ENCODE measurements at places on chromosomes 2 and 18.

DNA sequence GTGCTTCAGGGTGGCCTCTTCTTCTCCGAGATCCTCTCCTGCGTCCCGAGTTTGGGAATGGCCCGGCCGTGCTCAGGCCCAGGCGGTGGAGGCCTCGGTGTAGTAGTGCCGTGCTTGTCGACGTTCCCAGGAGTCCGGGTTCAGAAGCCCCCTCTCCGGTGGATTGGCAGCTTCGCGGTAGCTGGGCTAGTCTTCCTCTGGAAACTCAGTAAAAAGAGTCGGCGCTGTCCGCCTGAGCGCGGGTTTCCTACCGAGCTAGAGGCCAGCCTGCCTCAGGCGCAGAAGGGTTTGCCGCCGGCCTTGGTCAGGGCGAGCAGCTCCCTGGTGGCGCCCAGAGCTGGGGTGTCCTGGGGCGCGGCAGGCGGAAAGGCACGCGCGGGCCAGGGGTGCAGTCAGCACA lies 3.2 kb downstream of the RALBP1 start:
- DNase-seq, result no peak

- DNase-seq, result no peak
Measured at GRCh38 chr2:50018292-50018691, 864.0 kb upstream of the FSHR start.

DNA sequence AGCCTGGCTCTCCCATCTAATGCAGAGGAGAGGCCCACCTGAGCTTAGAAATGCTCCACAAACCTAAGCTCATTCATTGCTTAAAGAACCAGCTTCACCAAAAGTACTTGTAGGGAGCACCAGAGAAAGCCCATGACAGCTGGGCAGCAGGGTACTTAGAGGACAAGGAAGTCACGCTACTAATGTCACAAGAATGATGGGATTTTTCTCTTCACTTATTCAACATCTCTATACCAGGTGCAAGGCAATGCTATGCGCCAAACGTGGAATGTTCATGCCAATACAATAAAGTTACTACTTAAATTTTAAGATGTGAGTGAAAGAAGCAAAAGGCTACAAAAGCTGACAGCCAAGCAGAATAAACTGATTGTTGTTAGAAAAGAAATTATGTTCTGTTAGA lies 36.0 kb downstream of the LONRF2 start:
- DNase-seq, result no peak

DNA sequence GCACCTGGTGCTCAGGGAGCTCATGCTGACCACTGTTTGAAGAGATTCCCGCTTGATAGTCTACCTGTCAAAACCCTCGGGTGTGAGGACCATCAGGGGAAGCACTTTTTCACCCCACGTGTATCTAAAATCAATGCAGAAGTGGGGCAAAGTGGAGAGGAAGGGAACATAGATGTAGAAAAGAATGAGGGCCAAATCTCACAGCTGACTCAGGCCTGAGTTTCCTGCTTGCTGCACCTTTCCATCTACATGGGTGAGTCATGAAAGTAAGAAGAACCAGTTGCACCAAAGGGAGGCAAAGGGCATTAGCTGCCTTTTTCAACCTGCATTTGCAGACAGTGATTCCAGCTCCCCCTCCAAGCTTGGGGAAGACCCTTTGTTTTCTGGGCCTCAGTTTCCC lies 100.2 kb upstream of the MYCN start:
- DNase-seq, result no peak

DNA sequence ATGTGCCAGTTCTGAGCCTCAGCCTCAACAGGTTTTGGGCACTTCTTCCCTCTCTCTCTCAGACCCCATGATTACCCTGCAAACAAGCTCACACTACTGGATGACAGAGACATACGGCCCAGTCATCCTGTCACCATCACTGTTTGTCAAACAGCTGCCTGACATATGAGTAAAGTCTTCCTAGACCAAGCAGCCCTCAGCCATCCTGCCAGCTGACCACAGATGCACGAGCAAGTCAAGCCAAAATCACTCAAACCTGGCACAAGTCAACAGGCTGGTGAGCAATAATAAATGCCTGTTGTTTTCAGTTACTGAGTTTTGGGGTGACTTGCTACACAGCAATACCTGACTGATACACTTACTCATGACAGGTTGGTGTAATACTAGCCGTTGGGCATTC lies 75.5 kb upstream of the KLF7 start:
- DNase-seq, result no peak

GRCh38 chr2:181165199-181165868 lies 184.9 kb downstream of the UBE2E3 start:
- DNase-seq, result no peak

DNA sequence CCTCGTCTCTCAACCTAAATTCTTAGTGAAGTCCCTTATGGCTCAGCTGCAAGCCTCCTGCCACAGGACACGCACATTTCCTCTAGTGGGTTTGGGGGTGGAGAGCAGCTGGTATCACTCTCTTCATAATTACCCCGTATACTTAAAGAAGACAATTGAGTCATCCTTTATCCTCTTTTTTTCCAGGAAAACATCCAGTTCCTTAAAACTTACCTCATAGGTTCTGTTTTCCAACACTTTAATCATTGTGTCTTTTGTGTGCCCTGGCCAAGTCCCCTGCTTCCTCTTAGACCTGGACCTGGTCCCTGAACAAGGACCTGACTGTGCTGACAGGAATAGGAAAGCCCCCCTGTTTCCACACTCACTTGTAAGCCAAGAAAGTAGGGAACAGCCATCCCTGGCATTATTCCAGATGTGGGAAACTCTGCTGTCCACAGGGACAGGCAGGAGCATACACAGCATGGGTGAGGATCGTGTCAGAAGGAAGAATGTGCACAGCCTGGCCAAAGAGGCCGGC lies 42.3 kb upstream of the MYO1B start:
- peak; percentile 50 for DNase-seq

GRCh38 chr2:128237081-128237534 lies 81.6 kb downstream of the HS6ST1 start:
- no peak for DNase-seq

DNA sequence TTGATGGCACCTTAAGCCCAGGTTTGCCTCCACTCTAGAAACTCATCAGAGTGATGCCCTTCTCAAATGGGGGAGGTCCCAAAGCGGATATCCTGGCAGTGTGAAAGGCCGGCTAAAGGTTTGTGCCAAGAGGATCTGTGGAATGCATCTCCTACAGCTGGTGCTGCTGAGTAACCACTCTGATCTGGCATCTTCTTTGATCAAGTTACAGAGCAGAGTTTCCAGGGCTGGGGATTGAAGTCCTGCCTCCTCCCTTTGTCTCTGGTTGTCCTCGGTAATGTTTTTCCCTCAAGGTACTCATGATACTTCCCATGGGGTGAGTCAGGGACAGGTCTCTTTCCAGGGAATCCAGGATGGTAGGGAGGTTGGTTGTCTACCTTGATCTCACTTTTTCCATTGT lies 24.6 kb downstream of the PRKRA start:
- DNase-seq, result no peak

- DNase-seq, result no peak
Measured at GRCh38 chr2:185952100-185952499, 213.5 kb downstream of the FSIP2 start.

GRCh38 chr2:173715441-173715840 lies 249.7 kb downstream of the SP3 start:
- DNase-seq, result no peak

GRCh38 chr18:24731158-24731557 lies 270.7 kb downstream of the HRH4 start:
- no peak for DNase-seq

DNA sequence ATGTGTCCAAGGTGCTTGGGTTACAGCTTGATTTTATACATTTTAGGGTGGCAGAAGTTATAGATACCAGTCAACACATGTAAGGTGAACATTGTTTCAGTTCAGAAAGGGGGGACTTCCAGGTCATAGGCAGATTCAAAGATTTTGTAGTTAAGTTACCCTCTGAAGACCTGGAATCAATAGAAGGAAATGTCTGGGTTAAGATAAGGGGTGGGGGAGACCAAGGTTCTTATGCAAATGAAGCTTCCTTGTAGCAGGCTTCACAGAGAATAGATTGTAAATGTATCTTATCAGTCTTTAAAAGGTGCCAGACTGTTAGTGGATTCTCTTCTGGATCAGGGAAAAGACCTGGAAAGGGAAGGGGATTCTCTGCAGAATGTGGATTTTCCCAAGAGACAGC lies 42.4 kb downstream of the BMPR2 start:
- DNase-seq, result no peak

DNA sequence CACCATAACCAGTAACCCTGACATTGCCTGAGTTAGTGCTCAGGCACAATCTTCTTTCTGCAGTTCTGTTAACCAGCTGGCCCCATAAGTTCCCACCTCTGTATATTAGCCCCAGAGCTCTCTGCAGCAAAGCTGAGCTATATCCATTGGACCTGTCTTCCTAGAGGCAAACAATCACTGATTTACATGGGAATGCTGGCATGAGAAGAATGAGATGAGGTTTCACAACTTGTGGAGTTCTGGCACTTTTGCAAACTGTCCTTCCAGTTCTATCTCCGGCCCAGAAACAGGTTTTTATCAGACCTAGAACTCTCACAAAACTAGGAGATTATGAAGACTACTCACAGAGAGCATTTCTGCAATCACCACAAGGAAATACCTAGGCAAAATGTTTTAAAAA lies 7.9 kb upstream of the CCBE1 start:
- DNase-seq, result no peak

GRCh38 chr2:219059725-219060682 lies 717 bp downstream of the IHH start:
- no peak for DNase-seq

- no peak for DNase-seq
Measured at GRCh38 chr2:120174963-120175581, 48.1 kb downstream of the TMEM185B start.

DNA sequence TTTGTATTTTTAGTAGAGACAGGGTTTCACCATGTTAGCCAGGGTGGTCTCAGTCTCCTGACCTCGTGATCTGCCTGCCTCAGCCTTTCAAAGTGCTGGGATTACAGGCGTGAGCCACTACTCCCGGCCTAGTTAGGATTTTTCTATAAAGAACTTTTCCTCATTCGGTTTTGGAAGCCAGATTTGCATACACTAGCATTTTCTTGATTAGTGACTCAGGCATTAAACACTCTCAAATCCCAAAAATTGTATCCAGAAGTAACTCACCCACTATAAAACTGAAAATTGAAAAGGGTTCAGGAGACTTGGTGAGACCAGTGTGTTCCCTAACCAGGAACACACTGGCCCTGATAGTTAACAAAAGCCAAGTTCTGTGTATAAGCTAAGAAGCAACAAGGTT lies 25.2 kb downstream of the EIF2AK3 start:
- no peak for DNase-seq

GRCh38 chr18:54780285-54780861 lies 47.9 kb upstream of the RAB27B start:
- no peak for DNase-seq

- DNase-seq, result no peak
Measured at GRCh38 chr2:120737340-120738101, 1.9 kb downstream of the GLI2 start.

GRCh38 chr18:10201659-10202058 lies 252.8 kb upstream of the APCDD1 start:
- no peak for DNase-seq

DNA sequence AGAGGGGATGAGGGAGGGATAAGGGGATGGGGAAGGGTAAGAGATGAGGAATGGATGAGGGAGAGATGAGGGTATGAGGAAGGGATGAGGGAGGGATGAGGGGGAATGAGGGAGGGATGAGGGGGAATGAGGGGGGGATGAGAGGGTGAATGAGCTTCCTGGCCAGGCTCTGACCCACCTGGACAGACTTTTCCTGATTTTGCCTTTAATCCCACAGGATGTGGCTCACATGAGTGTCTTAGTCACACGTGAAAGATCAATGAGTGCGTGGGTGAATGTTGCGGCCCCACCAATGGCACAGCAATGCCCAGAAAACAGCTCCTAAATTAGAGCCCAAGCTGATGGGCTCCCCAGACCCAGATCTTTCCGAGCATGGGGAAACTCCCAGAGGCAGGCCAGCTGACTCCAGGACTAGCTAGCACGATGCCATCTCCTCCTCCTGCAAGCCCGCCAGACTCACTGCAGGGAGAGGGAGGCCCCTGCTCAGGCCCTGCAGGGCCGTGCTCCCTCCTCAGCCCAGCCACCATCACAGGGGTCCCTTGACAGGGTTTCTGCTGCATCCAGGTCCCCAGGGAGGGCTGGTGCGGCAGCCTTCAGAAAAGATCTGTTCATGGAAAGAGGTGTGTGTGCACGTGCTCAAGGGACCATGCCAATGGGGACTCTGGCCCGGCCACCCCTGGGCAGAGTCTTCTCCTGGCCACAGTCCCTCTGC lies 41.4 kb downstream of the AQP12A start:
- DNase-seq, result no peak

GRCh38 chr18:10543277-10543676 lies 17.4 kb downstream of the NAPG start:
- no peak for DNase-seq

GRCh38 chr18:6414118-6414722 lies 491 bp downstream of the L3MBTL4 start:
- no peak for DNase-seq

- DNase-seq, result no peak
Measured at GRCh38 chr2:134429886-134430285, 176.0 kb downstream of the MGAT5 start.

- no peak for DNase-seq
Measured at GRCh38 chr18:59834267-59834666, 65.5 kb upstream of the PMAIP1 start.

Measured in T-helper 1 cell (primary cell).